ENCODE measurements at places on chromosomes 4 and X.

- DNase-seq = no peak
Observed at GRCh38 chr4:140096921-140097320, 57.1 kb downstream of the MAML3 start.

DNA sequence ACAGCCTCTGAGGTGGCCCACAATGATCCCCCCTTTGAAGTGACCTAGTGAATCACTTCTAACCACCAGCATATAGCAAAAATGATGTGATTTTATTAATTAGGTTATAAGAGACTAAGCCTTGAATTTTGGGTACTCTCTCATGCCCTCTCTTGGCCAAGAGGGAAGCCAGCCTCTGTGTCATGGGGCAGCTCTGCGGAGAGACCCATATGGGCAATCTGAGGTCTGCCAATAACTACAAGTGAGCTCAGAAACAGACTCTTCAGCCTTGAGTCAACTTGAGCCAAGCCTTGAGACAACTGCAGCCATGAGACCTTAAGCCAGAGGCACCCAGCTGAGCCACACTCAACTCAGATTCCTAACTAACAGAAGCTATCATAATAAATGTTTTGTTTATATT is 45.7 kb downstream of the MANBA start:
- DNase-seq = no peak

DNA sequence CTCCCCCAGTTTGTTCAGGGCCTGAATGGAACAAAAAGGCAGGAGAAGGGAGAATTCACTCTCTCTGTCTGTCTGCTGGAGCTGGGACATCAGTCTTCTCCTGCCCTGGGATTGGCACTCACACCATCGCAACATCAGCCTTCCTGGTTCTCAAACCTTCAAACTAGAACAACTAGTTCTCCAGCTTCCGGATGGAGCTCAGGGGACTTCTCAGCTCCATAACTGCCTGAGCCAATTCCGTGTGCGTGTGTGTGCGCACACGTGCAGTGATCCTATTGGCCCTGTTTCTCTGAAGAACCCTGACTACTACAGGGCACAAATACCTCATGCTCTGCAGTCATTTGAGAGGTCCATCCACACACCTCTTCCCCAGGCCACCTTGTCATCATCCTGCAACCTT is 18.7 kb upstream of the MAN2B2 start:
- no peak for DNase-seq

- no peak for DNase-seq
Observed at GRCh38 chrX:57313583-57314215, 27.2 kb downstream of the FAAH2 start.

- DNase-seq = no peak
Observed at GRCh38 chr4:125693228-125693627, 378.5 kb downstream of the FAT4 start.

DNA sequence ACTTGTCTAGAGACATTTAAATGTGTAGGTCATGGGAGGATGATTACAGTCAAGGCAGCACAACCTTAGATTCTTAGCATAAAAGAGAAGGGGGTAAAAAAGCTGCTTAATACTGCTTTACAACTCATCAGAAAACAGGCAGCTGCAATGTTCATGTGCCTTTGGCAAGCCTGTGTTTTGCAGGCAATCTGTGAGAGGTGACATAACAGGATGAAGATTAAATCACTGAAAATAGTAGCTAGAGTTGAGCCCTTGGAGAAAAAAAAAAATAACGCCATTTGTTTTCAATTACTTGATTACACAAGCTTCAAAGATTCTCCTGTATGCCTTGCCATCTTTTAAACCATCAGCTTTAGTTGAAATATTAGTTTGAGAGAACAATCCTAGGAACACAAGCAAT is 847.6 kb upstream of the LCORL start:
- DNase-seq = no peak

DNA sequence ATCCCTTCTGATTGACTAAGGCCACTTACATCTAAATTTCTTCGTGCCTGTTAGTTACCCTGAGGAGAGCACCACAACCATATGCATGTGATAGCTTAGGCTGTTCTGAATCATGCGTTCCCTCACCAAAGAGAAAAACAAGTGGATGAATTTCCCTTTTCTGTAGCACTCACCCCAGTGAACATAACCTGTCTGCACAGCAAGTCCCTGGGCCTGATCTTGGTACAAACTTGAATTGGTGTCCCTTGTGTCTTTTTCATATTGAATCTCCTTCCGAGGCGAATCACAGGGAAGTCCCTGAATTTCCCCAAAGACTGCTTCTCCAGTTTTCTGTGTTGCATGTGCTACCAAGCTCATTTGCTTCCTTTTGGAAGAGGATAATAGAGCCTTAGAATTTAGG is 100.4 kb downstream of the KLHL8 start:
- no peak for DNase-seq

DNA sequence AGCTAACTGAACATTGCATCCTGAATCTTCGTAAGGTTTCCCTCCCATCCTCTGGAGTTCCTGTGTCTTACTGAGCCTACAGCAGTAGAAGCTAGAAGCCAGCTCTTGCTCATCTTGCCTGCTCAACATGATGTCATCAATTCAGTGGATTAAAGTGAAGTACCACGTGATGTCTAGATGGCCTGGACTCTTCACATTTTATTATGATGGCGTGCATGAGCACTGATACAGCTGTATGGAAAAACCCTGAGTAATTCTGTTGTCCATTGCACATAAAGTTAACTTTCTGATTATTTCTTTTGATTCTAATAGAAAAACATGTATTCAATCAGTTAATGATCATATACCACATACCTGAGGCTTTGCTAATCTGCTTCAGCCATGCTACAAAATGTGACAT is 2387.7 kb upstream of the TENM3 start:
- DNase-seq = no peak

- DNase-seq = no peak
Observed at GRCh38 chr4:186717556-186717955, 6.1 kb downstream of the FAT1 start.

- DNase-seq = no peak
Observed at GRCh38 chr4:123503698-123504363, 107.2 kb downstream of the SPRY1 start.
